ENCODE measurements at places on chromosomes 2 and 18.

DNA sequence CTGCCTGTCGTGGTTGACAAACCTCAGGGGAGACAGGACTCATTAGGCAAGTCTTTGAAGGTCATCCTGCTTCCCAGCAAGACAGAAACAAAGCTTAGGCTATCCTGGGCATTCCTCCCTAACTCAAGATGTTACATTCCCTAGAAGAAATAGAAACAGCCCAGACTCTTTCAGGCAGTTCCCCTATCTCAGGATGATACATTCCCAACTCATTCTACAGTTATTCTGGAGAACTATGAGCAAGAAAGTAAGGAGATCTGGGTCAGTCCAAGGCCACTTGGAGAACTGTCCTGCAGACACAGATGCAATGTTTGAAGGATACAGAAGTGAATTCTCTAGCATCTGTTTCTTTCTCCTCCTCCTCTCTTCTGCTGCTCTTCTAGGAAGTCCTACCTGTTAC, 220.1 kb upstream of the NCKAP5 start:
- no peak for DNase-seq

- DNase-seq, result no peak
Measured at GRCh38 chr2:233059797-233060500, at the start of gene INPP5D. TSS of gene INPP5D (plus strand) at chr2:233060342. CDS start at chr2:233060479, 137 bp downstream.

DNA sequence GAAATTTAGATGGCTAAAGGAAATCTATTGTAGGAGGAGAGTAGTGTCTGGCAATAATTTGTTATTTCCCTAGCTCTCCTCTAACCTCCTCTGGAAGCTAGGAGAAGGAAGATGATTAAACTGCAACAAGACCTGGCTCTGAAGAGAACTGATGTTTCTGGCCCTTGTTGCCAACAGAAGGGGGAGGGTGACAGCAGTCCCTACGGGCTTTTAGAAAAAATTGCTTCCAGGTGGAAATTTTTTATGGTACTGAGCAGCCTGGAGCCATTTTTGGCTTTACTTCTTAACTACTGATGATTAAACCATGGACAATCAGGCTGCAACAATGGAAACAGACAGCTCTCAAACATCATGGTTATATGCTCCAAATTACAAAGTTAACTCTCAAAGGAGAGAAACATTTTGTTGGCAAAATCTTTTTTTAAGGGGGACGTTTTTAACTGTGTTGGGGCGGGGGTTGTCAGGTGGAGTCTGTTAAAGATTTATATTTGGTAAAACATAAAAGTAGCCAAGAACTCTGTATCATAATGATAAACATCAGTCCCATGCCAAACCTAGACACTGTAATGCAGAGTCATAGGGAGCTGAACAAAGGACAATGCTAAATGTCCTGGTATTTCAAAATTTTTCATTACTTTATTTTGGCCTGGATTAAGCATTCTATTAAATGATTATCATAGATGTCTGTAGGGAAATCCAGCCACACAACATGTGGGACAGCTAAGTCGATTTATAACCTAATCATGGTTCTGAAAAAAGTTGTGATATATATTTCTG, 70.0 kb downstream of the EXOC6B start:
- no peak for DNase-seq

- no peak for DNase-seq
Measured at GRCh38 chr18:79782566-79783308, 15.0 kb upstream of the KCNG2 start.

- DNase-seq, result no peak
Measured at GRCh38 chr2:153100151-153100550, 378.4 kb downstream of the RPRM start.
